Fibroblast of upper back skin (primary cell): ENCODE measurements at places on chromosomes 1 and 21.
A peak's percentile ranks its signal among the peaks of the same experiment; 100 is the strongest.

GRCh38 chr1:112504661-112505399 is 3.9 kb upstream of the WNT2B start:
- DNase-seq = no peak

DNA sequence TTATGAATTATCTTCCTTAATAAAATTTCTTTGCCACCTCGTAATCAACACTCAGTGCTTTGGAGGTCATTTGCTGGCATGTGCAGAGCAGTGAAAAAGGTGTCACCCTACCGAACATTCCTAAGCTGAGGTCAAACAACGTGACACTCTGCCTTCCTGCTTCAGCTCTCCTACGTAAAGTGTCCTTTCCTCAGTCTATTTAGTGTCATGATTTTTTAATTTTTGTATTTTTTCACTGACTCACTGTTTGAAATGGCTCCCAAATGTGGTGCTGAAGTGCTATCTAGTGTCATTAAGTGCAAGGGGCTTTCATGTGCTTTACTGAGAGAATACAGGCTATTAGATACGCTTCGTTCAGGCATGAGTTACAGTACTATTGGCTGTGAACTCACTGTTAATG is 37.0 kb upstream of the ITPKB start:
- DNase-seq = no peak

DNA sequence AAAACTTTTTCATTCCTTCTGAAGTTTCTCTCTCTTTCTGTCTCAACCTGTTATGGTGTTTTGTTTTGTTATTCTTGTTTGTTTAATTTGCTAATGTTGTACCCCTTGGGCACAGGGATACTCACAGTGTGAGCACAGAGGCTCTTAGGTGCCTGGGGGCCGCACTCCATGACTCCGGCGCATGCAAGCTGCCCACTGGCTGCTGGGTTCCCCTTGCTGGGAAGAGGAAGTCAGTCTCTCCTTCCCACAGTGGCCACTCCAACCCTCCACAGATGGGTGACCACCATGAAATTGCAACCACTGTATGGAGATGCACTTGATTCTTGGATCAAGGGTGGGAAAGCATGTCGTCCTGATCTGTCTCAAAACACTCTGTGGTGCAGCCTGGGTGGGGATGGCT is 4.6 kb upstream of the CD1A start:
- DNase-seq = no peak

GRCh38 chr1:89804642-89805237 is 16.1 kb upstream of the LRRC8D start:
- peak; percentile 79 for DNase-seq

DNA sequence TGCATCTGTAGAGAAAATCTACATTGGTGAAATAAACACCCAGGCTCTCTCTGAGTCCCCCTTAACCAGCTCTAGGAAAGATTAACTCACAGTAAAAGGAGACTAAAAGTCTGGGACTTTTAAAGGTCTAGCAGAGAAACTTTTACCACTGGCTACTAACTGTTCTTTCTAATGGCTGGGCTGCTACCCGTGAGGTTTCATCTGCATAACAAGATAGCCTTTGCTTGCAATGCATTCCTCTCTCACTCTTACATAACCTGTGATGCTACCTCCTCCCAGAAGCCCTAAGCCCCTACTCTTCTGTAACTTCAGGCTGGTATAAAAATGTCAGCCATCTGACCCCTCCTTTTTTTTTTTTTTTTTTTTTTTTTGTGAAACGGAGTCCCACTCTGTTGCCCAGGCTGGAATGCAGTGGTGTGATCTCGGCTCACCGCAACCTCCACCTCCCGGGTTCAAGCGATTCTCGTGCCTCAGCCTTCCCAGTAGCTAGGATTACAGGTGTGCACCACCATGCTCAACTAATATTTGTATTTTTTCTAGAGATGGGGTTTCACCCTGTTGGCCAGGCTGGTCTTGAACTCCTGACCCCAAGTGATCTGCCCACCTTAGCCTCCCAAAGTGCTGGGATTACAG is 344.2 kb downstream of the RGS7 start:
- DNase-seq = no peak

DNA sequence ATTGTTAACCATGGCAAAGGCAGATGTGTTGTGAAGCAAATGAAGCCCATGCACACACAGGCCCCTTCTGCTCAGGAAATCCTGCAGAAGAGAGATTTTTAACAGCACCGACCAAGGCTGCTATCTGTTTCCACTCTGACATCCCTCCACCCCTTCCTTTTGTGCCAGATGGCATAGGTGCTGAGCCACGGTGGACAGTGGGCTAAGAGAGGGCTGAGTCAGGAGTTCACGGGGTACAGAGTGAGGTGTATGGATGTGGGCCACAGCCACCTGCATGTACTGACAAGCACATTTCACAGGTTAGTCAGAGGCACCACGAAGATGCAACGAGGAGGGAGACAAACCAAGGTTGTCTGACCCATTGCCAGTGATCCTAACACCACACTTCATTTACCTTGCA is 9.5 kb downstream of the RSPH1 start:
- no peak for DNase-seq

DNA sequence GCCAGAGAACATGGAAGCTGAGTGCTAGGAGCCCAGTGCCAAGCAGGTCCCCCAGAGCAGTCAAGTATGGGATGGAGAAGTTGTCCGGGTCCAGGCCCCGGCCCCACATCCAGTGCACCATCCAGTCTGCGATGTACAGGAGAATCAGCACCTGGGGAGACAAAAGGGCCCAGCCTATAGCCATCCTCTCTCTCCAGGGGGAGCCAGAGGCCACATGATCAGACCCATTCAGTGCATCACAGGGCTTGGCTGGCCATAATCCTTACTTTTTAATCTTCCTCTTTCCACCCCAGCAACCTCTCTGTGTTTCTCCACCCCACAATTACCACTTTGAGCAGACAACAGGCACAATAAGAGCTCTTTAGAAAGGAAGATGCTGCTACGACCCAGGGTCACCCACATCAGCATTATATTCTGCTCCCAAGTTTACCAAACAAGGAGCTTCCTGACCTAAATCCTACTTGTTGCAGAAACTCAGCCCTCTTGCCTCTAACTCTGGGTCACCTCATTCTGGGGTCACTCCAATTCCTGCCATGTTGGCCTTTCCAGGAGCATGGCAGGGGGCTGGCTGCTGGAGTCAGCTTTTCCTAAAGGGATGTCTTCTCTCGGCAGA is 16.4 kb upstream of the RAB29 start:
- DNase-seq = peak; percentile 60

DNA sequence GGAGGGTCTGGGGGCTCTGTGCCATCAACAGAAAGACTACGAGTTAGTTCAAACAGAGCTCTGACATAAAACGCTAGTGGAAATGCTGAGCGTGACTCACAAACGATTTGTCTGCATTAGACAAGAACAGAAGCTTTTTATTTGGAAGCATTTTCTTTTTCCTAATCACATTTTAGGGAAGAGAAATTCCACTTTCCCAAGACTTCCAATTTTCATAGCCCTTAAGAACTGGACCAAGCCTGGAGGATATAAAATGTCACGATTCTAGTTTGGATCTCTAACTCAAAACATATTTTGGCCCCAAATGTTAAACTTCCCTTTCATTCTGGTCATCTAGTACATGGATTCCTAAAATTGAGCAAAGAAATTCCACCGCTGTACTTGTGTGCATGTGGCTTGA is 320.0 kb downstream of the PCP4 start:
- DNase-seq = no peak

GRCh38 chr1:74247881-74248528 is 12.8 kb downstream of the TNNI3K start:
- no peak for DNase-seq

- DNase-seq = peak; percentile 92
Observed at GRCh38 chr1:226034482-226034881, 28.0 kb upstream of the H3-3A start.

DNA sequence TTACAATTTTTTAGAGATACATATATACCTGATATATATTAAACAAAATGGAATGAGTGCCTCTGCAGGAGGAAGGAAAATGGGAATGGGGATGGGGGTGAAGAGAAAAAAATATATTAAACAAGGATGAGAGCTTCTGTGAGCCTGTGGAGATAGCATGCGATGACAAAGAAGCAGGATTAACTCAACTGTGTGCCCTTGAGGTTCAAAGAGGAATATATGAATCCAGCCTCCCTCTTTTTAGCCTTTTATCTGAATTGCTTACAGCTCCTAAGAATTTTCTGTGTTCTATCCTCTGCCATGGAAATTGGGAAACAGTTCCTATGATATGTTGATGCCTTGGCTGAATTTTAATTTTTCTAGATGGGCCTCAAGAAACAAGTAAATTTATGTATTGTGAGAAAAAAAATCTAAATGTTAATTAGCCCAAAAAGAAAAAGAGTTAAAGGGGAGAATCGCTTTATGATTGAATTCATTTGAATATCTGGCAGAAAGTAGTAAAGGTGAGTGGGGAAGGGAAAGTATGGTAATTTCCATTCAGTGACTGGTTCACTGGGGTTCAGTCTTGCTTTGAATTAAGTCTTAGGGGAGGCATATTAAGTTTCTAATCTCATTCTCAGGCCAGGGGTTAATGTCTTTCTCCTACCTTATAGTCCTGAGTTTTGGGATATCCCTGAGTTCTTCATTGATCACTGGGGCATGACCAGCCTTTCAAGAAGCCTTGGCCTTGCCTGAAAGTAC is 106.3 kb upstream of the HMCN1 start:
- no peak for DNase-seq

GRCh38 chr1:215018555-215018954 is 64.0 kb upstream of the KCNK2 start:
- DNase-seq = peak; percentile 61

GRCh38 chr1:90821152-90821787 is 104.2 kb upstream of the BARHL2 start:
- DNase-seq = no peak

GRCh38 chr1:188817814-188818213 is 1659.8 kb downstream of the BRINP3 start:
- DNase-seq = no peak

DNA sequence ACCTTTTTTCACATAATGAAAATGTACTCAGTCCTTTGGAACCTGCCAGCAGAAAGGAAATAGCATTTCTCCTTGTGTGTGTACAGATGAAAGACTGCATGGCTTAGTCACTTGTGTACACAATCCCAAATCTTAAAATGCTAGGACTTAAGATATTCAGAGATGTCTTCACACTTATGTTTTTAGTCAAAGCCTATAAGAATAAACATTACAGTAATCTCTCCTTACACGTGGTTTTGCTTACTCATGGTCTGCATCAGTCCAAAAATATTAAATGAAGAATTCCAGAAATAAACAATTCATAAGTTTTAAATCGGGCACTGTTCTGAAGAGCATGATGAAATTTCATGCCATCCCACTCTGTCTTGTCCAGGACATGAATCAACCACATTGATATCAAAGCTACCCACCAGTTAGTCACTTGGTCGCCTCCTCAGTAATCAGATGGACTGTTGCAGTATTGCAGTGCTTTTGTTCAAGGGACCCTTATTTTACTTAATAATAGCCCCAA is 75.7 kb upstream of the RRP15 start:
- DNase-seq = peak; percentile 79

DNA sequence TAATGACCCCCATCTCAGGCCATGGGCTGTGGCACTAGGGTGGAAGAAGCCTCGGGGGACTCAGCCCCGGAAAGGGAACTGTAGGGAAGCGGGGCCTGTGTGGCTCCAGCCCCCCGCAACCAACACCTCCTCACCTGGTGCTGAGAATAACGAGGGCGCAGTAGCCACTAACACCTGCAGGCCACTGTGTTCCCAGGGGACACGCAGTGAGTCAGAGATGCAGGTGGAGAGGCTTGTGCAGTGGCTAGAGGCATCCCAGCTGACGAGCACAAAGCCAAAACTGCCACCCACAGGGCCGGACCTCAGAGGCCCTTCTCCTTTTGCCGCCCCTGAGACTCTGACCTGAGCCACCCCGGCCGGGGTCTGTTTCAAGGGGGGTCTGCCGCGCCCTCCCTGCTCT is 33.5 kb upstream of the CCDC27 start:
- no peak for DNase-seq

DNA sequence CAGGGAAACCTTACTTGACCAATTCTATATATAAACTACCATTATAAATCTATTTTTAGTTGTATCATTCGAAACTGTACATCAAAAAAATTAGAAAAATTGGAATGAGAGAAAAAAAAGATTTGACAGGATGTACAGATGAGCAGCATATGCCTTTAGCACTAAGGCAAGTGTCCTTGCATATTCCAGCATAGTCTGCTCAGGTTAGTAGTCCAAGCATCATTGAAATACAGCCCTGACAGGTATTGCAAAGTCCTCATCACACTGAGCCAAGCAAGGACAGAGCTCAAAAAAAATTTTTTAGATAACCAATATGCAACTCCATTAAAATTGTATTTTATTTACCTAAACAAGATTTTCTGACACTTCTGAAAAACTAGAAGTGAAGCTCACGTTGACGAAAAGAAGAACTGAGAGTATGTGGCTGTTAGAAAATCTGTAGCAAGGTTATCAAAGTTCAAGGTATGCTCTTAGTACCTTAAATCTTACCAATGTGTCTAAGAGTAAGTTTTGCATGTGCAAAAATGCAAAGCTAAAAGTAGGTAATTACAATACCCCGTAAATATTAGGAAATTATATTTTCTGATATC is 465.6 kb upstream of the ADGRL4 start:
- no peak for DNase-seq

- DNase-seq = no peak
Observed at GRCh38 chr1:222656391-222657155, 38.7 kb downstream of the MIA3 start.

DNA sequence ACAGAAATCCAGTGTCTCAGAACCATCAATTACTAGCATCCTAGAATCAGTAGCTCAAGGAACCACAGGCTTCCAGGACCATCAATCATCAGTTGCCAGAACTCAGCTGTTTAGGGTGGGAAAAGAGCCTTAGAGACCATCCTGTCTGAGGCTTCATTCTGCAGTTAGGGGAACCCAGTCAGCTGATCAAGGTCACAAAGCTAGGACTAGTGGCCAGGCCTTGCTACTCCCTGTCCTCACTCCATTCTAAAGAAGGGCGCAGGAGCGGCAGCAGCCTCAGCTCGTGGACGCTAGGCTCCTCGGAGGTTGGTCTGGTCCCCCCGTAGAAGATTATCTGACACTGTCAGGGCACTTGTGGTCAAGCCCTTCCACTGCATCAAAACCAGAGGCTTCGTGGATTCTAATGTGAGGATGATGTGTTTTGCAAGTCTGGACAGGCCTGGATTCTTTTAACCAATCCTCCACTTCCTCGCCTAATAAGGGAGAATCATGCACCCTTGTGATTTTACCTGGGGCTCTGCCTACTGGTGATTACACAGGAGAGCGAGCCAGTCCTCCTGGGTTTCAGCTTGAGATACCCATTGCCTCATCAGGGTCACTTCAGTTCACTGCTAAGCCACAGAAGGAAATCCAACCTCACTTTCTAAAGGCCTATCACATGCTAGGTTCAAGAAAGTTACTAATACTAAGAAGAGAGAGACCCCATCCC is 41.7 kb upstream of the IFFO2 start:
- DNase-seq = peak; percentile 37
